Activated CD8-positive, alpha-beta T cell treated with anti-CD3 and anti-CD28 coated beads, Interleukin-2, amount 10 ng/mL, durations not matched to agents 7 days and 5 days (primary cell): ENCODE measurements at places on chromosomes 11 and 22.
A peak's percentile ranks its signal among the peaks of the same experiment; 100 is the strongest.

DNA sequence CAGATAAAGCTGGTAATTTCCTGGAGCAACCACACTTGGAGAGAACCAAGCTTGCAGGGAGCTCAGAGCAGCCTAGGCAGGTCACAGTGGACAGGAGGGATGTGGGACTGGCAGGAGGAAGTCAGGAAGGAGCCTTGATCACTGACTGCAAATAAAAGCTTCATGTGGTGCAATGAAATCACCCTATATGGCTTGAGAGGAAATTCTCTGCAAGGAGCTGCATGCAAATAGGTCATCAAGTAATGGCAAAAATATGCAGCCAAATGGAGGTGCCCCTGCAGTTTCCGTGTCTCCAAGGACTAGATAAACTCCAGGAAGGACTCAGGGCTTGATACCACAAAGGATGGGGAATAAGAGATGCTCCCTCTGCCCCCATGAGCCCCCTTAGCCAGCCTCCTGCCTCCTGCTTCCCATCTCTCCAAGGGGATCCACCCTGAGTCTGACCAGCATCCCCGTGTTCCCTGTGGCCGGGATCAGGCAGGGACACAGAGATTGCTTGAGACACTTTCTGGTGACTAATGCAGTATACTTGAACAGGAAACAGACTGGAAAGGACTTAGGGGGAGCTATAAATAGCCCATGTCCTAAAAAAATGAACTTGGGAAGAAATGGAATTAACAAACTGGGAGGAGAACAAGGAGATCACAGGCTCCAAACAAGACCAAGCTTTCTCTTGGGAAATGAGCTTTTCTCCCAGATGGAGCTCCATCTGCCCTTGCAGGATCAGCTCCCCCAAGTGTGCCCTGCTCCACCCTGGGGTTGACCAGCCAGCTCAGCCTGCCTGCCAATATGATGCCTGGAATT, 23.9 kb upstream of the MICAL2 start:
- no peak for DNase-seq

DNA sequence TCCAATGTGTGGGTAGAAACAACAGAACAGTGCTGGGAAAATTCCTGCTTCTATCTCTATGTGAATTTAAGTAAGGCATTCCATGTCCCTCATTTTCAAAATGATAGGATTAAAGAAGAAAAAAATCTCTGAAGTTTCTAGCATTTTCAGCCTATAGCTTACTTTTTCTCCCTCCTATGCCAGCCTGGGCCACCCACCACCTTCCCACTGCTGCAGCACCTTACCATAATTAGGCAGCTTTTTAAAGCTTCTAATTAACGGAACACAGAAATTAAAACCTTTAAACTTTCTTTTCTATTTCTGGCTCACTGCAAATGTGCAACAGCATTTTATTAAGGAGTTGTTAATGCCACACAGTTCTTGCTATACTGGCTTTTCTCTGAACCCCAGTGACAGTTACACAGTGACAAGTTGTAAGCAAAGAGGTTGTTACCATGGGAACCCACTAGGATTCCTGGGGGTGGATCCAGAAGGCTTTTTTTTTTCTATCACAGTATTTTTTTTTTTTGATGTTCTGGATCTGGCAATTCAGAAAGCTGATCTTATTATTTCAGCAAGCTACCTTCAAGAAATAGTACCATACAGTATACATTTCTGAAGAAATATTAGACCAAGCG, 20.2 kb downstream of the CELF1 start:
- no peak for DNase-seq

DNA sequence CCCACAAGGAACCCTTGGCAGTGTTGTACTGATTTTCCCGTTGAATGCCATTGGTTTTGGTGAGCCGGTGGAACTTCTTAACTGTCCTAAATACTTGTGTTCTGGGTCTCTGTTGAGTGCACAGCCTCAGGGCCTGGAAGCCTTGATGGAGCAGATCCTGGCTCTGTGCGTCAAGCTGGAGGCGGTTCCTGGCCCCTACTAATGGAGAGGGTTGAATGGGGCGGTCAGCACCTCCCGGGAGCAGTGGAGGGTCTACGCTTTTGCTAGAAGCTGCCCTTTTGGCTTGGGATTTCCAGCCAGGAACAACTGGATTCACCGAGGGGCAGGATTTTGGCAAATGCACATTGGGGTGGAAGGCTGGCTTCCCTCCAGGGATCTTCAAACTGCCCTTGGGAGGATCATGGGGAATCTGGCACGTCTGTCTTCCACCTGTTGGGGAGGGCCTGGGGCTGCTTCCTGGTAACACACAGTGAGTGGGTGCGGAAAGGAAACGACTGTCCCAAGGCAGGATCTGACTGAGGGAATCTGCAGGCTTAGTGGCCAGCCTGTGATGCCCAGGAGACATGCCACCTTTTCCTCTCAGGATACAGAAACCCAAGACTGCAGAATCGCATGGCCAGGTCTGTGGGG, 6.9 kb upstream of the OSBPL5 start:
- no peak for DNase-seq

- no peak for DNase-seq
Observed at GRCh38 chr22:50264104-50264745, 2.7 kb upstream of the MAPK12 start.

GRCh38 chr11:134480136-134480712, 68.2 kb upstream of the B3GAT1 start:
- DNase-seq, result no peak

DNA sequence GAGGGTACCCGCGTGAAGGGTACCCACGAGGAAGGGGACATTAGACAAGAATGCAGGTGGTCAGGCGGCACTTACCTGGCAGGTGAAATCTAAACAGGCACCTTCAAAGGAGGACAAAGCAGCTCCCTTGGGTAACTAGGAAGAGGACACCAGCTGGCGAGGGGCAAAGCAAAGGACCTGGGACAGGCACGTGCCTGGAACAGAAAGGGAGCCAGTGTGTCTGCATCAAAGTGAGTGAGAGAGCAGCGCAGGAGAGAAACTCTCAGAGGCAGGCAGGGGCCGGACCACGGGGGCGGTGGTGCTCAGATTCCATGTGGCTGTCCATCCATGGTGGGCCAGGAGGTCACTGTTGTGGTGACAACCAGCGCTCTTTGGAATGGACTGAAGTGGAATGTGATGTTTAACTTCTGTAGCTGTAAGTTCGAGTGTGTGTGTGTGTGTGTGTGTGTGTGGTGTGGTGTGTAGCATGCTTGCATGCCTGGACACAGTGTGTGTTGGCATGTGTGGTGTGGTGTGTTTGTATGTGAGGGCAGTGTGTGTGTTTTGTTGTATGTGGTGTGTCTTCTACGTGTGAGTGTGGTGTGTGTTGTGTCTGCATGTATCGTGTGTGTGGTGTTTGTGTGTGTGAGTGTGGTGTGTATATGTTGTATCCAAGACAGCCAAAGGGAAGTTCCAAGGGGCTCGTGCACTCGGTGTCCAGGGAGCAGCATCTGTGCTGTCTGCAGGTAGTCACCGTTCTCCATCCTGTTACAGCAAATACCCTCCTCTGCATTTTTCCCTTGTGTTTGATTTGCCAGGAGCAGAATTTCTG, 86.4 kb downstream of the CDKN1C start:
- DNase-seq, result no peak

DNA sequence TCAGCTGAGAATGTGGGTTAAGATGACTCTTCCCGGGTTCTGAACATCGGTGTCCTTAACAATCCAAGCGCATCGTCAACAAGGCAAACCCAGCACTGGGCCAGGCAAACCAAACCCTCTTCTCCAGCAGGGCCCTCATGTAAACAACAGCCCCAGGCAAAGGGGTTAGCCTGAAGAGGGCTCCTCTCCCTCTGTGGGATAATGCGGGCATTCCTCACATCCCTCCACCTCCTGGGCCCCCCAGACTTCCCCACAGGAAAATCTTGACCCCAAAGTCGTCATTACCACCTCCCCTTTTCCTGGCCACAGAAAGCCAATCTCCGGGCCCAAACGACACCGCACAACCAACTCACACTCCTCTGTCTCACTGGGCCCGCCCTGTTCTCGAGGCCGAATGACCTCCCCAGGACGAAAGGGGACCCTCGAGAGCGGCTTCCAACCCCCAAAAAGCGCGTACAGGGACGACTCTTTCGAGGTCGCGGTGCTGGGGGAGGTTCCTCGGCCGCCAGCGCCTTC, 566 bp downstream of the DDB1 start:
- no peak for DNase-seq

DNA sequence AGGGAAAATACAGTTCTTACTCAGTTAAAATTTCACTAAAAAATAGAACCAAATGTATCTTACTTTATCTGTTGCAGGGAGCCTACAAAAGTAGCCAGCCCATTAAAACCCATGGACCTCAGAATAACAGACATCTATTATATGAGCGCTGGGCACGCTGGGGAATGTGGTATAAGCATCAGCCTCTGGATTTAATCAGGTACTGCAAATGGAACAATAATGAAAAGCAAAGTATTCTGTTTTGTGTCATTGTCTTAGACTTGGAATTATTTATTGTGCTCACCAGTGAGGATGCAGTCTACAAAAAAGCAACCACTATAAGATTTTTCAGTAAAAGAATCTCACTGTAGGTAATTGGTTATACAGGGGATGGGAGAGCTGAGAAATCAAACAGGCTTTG, 30.2 kb downstream of the MUC15 start:
- DNase-seq, result no peak

DNA sequence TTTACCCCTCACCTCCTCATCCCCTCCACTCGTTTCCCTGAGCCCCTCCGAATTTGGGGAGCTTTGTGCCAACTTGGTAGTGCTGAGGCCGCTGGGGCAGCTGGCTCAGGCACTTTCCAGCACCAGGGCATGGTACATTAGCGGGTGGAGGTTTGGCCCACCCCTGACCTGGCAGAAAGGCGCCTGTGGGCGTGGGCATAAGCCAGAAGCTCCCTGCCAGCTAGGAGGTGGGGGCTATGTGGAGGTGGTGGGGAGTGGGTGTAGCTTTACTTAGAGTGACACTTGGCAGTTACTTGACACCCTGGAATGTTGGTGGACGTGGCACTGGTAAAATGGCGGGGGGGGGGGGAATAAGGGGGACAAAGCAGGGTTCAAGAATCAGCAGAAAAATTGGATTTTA, 10.3 kb upstream of the IGF2 start:
- DNase-seq, result no peak

DNA sequence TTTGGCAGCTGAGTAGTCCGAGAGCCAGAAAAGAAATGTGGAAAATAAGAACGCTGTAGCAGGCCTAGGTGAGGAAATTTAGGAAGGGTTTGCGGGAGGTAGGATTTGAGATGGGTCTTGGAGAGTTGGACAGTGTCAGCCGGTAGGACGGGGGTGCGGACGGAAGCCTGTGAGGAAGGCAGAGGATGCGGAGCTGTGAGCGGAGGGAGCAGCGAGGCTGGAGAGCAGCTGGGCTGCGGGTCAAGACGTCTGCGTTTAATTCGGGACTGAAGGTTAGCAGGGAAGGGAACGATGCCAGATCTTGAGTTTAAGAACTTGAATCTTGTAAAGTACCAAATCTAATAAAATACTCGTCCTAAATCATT, 669 bp upstream of the TIGD3 start:
- no peak for DNase-seq

GRCh38 chr11:83092488-83093384, 21.0 kb upstream of the RAB30 start:
- DNase-seq, result no peak

DNA sequence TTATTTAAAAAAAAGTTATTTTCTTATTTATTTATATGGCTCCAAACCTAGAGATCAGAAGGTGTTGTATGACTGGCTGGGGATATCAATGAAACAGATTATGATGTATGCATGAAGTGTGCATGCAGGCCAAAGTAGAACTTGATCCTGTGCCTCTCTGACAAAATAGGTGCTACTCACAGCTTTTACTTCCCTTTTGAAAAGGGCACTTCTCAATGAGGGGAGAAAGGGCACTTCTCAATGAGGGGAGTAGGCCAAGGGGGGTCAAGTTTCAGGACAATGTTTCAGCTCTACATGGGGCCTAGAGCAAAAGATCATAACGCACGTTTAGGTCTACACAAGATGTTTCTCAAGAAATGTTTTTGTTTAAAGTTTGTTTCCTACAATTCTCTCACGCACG, 397.5 kb downstream of the ETS1 start:
- no peak for DNase-seq

DNA sequence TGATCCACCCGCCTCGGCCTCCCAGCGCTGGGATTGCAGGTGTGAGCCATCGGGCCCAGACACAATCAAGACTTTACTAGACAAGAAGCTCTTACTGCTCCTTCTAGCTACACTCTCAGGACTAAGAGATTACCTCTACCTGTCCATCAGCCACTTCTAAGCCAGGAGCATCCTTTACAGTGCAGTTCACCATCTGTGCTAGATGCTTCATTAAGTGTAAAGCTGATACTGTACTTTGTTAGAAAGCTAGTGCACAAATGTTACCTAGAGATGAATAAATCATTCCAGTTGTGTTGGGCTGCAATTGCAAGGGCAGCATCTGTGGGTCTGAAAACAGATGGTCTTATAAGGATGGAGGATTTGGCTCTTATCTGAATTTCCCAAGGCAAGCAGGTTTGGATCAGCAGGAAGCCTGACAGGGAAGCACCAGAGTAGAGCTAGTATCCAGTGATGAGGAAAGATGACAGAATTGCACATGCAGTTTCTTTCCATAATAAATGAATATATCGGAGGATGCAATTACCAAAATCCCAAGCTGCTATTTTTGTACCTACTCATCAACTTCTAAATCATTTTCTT, 58.3 kb downstream of the FAM168A start:
- DNase-seq, result no peak

- DNase-seq, result peak; percentile 78
Observed at GRCh38 chr11:126282736-126283591, at the start of gene TIRAP. TSS of gene TIRAP (plus strand) at chr11:126283093. CDS start at chr11:126290895, 7,802 bp downstream.

GRCh38 chr11:78651923-78652842, 77.5 kb upstream of the NARS2 start:
- peak; percentile 4 for DNase-seq

GRCh38 chr11:83150450-83150849, 6.5 kb upstream of the PCF11 start:
- DNase-seq, result no peak

GRCh38 chr22:39808081-39808480, 85.5 kb downstream of the ENTHD1 start:
- no peak for DNase-seq

DNA sequence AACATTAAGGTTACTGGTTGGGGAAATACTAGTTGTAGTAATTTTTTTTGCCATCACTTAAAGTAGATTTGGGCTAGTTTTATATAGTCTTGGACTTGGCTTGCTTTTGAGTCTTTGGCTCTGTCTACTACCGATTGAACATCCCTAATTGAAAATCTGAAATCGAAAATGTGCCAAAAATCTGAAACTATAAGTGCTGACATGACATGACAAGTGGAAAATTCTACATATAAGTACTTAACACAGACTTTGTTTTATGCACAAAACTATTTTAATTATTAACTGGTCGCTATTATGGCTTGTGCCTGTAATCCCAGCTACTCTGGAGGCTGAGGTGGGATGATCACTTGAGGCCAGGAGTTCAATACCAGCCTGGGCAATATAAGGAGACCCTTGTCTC, 22.5 kb downstream of the RNF169 start:
- DNase-seq, result no peak

- no peak for DNase-seq
Observed at GRCh38 chr11:73273222-73273895, 1.2 kb downstream of the P2RY6 start.

DNA sequence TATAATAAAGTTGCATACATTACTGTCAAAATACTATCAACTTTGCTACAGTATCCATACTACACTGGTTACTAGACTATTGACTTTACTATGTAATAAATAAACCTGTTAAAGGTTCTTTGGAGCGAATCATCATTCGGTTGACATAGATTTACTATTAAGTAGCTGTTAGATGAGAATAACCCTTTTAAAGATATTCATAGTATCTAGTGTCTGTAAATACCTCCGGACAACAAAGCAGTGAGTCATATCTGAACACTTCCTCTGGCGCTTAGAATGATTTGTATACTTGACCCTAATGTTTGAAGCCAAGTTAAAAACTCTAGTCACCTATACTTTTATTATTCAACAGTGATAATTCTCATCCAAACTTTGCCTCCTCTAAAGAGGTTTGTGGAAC, 84.7 kb downstream of the MSANTD4 start:
- DNase-seq, result no peak
